ENCODE measurements at places on chromosomes 4 and X. TPM values are rescaled to one million over a fixed set of nuclear protein-coding genes. Genes with fewer than 3 reads are reported as not detected.
A peak's percentile ranks its signal among the peaks of the same experiment; 100 is the strongest.

Gene SOX3
- total RNA-seq = not detected

DNA sequence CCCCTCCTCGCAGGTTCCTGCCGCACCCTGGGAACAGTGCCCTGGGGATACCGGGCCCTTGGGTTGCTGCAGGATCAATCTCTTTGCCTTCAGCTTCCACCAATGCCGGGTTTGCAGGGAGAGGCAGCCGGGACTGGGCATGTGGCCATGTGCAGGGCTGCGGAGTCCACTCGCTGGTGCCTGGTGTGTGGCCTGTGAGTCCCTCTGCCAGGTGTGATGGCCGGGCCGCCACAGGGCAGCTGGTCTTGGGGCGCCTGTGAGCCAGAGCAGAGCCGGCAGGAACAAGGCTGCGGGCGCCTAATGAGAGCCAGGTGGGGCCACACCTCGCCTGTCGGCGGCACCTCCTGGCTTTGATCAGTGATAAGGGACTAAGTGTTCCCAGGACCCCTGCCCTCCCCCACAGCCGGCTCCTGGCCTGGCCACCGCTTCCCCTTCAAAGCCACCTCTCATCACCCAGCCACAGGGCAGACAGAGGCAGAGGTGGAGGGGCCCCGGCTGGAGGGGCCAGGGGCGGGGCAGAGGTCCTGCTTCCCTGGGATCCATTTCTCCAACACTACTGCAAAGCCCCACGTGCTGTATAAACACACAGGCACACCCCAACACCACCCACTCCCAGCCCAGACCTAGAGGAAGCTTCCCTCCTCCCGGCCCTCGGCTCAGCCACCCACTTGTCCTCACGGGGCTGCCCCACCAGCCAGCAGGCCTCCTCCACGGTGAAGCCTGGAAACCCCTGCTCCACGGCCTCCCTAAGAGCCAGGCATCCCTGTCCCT, 132.7 kb downstream of the CPZ start:
- H3K27me3 ChIP-seq = peaks cover 53% of the 10 kb centered on the region
- H3K4me3 ChIP-seq = no peak overlapping the region
- no peak for DNase-seq
- H3K36me3 ChIP-seq = no peaks in the 10 kb centered on the region
- H3K4me1 ChIP-seq = no peaks in the 10 kb centered on the region

DNA sequence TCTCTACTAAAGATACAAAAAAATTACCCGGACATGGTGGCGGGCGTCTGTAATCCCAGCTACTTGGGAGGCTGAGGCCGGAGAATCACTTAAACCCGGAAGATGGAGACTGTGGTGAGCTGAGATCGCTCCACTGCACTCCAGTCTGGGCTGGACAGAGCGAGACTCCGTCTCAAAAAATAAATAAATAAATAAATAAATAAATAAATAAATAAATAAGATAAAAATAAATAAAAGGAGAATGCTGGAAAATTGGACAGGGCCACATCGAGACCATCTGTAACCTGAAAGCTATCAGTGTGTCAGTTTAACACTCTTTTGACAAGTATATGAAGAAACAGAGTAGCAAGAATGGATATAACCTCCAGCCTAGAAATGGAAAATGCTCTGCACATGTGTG, 15.7 kb upstream of the FAT1 start:
- no peaks in the 10 kb centered on the region for H3K27me3 ChIP-seq
- H3K4me1 ChIP-seq = no peaks in the 10 kb centered on the region
- no peak for DNase-seq
- H3K36me3 ChIP-seq = no peaks in the 10 kb centered on the region

Gene PNMA6A
- 1.3 TPM for total RNA-seq

GRCh38 chr4:78585633-78586032, 34.1 kb downstream of the ANXA3 start:
- no peaks in the 10 kb centered on the region for H3K4me1 ChIP-seq
- H3K27ac ChIP-seq = peak overlapping the region; percentile 63
- no peaks in the 10 kb centered on the region for H3K36me3 ChIP-seq
- DNase-seq = no peak
- no peak overlapping the region for H3K4me3 ChIP-seq
- H3K27me3 ChIP-seq = no peaks in the 10 kb centered on the region

Gene HTN3
- total RNA-seq = not detected

Gene HPGD
- total RNA-seq = 179 TPM

GRCh38 chr4:158043971-158044618, 128.7 kb downstream of the GASK1B start:
- H3K36me3 ChIP-seq = no peaks in the 10 kb centered on the region
- no peak overlapping the region for H3K27ac ChIP-seq
- no peaks in the 10 kb centered on the region for H3K4me1 ChIP-seq
- no peak for DNase-seq

DNA sequence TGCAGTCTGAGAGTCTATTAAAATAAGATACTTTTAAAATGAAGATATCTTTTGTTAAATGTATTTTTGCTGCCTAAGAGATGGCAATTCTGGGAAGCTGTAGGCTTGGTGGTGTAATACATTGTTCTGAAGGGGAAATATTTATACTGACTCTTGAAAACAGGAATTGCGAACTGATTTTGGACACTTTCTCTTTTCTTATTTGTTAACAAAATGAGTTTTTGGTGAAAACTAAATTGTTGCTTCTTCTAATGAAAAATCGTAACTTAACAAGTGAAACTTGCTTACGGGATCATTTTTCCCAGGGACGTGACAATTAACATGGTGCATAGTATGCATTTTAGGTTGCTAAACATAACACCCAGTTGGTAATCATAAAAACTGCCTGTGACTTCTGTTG, 71.0 kb downstream of the RAPGEF2 start:
- H3K27ac ChIP-seq = no peak overlapping the region
- no peak overlapping the region for H3K4me3 ChIP-seq
- no peaks in the 10 kb centered on the region for H3K27me3 ChIP-seq
- H3K36me3 ChIP-seq = no peaks in the 10 kb centered on the region
- no peak for DNase-seq
- H3K4me1 ChIP-seq = peaks cover 4% of the 10 kb centered on the region

Gene EVC
- 4.2 TPM for total RNA-seq

Gene ARAF
- 37.4 TPM for total RNA-seq

DNA sequence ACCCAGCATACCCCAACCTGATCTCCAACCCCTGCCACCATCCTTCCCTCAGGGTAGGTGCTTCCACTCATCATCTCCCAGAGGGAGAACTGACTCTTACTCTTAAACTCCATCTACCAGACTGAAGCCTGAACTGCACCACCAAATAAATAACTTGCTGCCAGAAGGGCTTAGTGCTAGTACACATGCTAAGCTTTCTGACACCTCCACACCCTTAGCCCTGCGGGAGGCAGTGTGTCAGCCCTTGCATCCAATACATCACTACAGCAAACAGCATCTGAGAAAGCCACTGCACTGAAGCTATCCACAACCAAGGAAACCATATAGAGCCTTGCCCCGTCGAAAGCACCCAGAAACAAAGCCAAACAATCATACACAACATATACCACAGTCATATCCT, 68.6 kb upstream of the MCF2 start:
- H3K4me1 ChIP-seq = no peaks in the 10 kb centered on the region
- H3K36me3 ChIP-seq = no peaks in the 10 kb centered on the region
- H3K27ac ChIP-seq = no peak overlapping the region
- DNase-seq = no peak

GRCh38 chr4:137203601-137204000, 328.7 kb downstream of the PCDH18 start:
- no peak for DNase-seq
- no peaks in the 10 kb centered on the region for H3K36me3 ChIP-seq
- no peak overlapping the region for H3K27ac ChIP-seq
- H3K27me3 ChIP-seq = no peaks in the 10 kb centered on the region
- no peaks in the 10 kb centered on the region for H3K4me1 ChIP-seq

- H3K27ac ChIP-seq = no peak overlapping the region
- H3K4me1 ChIP-seq = no peaks in the 10 kb centered on the region
- H3K36me3 ChIP-seq = no peaks in the 10 kb centered on the region
- no peak for DNase-seq
- H3K4me3 ChIP-seq = no peak overlapping the region
- H3K27me3 ChIP-seq = no peaks in the 10 kb centered on the region
Measured at GRCh38 chr4:152651473-152652060, 28.2 kb downstream of the TMEM154 start.

Gene METAP1
- 78.0 TPM for total RNA-seq

Gene FAM114A1
- total RNA-seq = 66.8 TPM

DNA sequence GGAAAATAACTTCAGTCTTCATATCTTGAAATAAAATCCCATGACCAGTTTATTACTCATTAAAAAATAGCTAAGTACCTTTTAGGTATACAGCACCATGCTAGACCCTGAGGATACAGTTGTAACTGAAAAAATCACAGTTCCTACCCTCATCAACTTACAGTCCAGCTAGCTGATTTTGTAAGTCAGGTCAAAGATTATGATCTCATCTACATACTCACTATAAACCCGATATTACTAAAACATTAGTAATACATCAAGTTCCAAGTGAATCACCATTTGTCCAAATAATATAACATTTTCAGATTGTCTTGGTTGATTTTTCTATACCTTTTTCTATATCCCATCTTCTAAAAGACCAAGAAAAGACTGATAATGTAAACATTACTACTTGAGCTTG, 333.9 kb downstream of the INPP4B start:
- DNase-seq = no peak
- H3K36me3 ChIP-seq = no peaks in the 10 kb centered on the region
- H3K4me3 ChIP-seq = no peak overlapping the region
- no peak overlapping the region for H3K27ac ChIP-seq
- no peaks in the 10 kb centered on the region for H3K4me1 ChIP-seq
- no peaks in the 10 kb centered on the region for H3K27me3 ChIP-seq

- no peaks in the 10 kb centered on the region for H3K36me3 ChIP-seq
- no peak for DNase-seq
- H3K27ac ChIP-seq = no peak overlapping the region
Measured at GRCh38 chrX:152259150-152259549, 120.8 kb upstream of the MAGEA10 start.

DNA sequence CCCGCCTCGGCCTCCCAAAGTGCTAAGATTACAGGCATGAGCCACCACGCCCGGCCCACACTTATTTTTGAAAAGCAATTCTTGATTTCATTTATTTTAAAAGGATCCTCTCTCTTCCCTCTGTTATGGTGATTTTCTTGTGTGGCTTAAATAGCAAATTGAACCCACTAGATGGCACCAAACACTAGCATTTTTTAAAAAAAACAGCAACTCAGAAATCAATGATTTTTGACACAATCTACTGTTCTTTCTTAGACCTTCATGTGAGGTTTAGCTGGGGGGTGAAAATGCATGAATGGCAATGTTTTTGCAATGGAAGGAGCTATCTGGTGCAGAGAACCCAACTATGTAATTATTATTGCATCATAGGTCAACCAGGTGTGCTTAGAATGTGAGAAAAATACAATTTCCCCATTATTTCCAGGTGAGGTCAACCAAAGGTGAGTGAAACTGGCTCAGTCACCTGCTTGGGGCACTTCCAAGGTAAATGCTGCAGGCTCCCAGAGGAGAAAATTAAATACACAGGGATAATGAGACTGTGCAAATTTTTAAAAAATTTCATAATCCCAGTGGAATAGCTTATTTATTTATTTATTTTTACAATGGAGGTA, 226.7 kb upstream of the PRKX start:
- no peak overlapping the region for H3K4me3 ChIP-seq
- H3K36me3 ChIP-seq = no peaks in the 10 kb centered on the region
- DNase-seq = no peak
- no peaks in the 10 kb centered on the region for H3K4me1 ChIP-seq
- H3K27ac ChIP-seq = no peak overlapping the region

Gene ACSL1
- total RNA-seq = 101 TPM

DNA sequence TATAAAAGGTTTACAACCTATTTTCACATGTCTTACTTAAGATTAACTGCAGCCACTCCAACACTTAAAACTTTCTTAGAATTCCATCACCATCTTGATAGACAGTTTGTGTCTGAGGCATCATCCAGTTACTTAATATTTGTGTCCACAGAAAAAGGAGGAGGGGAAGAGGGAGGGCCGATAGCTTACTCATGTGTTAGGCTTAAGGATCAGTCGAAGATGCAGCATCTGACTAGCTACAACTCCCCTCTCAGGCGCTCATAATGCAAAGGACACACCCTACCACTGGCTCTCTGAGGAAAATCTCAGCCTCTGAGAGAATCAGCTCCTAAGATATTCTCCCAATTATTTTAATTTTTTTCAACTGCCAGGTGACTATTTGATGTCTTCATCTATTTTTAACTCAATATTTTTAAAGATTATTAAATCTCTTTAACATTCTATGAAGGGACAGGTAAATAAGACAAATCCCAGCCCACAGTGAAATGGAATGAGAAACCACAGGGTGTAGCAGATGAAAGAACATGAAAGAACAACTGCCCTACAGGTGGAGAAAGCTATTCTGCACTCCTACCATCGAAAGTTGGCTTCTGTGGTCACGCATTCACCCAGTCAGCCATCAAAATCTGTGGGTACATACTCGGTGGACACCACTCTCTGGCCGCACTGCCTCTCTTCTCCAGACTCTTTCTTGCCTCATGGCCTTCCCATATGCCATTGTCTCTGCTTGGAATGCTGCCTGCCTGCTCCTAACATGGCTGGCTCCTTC, 48.0 kb downstream of the ARAP2 start:
- no peak for DNase-seq
- peaks cover 39% of the 10 kb centered on the region for H3K36me3 ChIP-seq
- no peaks in the 10 kb centered on the region for H3K27me3 ChIP-seq
- H3K27ac ChIP-seq = no peak overlapping the region

DNA sequence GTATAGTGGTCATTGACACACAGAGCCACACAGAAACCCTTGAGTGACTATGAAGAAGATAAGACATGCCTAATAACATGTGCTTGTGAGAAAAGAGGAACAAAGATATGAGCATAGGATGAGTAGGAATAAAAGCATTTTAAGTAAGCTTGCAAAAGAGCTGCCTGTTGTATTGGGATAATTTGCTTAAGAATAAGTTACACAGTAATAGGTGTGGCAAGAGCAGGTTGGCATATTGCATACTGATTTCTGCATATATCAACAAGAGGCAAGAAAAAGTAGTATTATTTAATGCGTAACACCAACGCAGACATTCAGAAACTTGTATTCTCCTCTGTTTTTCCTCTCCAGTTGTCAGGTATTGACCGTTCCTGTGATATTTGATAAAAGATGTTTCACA, 111.5 kb upstream of the UGT8 start:
- no peaks in the 10 kb centered on the region for H3K4me1 ChIP-seq
- no peaks in the 10 kb centered on the region for H3K36me3 ChIP-seq
- no peaks in the 10 kb centered on the region for H3K27me3 ChIP-seq

DNA sequence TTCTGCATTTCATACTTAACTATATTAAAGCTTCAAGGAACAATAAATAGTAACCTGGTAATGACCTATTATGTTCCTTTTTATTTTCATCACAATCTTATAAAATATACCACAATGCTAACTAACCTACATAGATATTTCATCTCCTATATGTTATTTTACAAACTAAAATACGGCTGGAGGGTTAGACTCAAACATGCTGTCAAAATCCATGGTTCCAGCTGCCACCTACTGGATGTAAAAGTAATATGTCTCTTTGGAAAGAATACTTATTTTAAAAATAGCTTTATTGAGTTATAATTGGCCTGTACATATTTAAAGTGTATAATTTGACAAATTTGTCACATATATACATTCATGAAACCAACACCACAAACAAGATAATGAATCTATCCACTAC, 15.0 kb downstream of the RGN start:
- no peaks in the 10 kb centered on the region for H3K27me3 ChIP-seq
- H3K27ac ChIP-seq = no peak overlapping the region
- no peaks in the 10 kb centered on the region for H3K36me3 ChIP-seq
- no peak overlapping the region for H3K4me3 ChIP-seq
- H3K4me1 ChIP-seq = no peaks in the 10 kb centered on the region

Data from esophagus squamous epithelium (tissue), 5 donors.